ENCODE measurements at places on chromosomes 4 and X.

GRCh38 chr4:53010318-53010717 is 148.2 kb downstream of the RASL11B start:
- DNase-seq, result peak; percentile 63

DNA sequence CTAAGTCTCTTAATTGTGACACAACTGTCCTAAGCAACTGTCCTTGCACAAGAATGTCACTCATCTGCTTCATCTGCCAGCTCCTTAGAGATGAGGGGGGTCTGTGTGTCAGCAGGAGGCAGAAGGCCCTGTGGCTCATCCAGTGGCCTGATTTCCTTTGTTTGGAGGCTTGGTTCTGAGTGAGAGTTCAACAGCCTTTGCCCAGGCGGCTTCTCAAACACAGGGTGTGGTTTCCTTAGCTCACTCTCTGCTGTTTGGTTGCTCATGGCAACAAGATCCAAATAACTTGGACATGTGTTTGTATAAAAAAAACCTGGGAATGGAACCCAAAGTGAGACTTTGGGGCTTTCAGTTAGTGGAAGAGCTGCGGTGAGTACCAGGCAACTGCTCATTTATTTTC is 46.6 kb downstream of the MAP7D3 start:
- peak; percentile 77 for DNase-seq

GRCh38 chr4:142034101-142034500 is 397.7 kb downstream of the IL15 start:
- DNase-seq, result no peak

DNA sequence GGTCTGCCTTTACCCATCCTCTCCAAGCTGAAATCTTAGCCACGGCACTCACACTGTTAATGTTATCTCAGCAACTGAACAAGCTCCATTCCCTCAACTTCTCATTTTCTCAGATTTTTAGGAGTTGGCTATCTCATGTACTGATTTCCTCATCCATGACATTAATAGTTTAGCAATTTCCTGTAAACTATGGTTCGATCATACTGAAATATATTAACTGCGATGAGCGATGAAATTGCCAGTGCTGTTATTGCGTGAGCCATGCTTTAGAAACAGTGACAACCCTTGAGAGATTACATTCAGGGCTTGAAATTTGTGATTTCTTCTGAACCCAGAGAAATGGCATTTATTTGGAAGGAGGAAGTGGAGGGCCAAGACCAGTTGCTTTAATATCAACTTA is 223.7 kb downstream of the GPAT3 start:
- DNase-seq, result no peak

GRCh38 chr4:97457253-97457652 is 686.0 kb downstream of the STPG2 start:
- no peak for DNase-seq

- no peak for DNase-seq
These were observed 388.6 kb downstream of the PDHA2 start for GRCh38 chr4:96228463-96228862.

- no peak for DNase-seq
These were observed 198.8 kb downstream of the SLC4A4 start for GRCh38 chr4:71537551-71538065.

GRCh38 chr4:1722551-1723118 is 1.3 kb downstream of the TACC3 start:
- no peak for DNase-seq

- no peak for DNase-seq
These were observed 12.8 kb upstream of the TNIP2 start for GRCh38 chr4:2768921-2769336.

Measured in astrocyte of the spinal cord (primary cell).